NCI-H1092 treated with DMSO at 0.1 percent for 48 hours (cell line): ENCODE measurements at places on chromosomes 13 and 19.

DNA sequence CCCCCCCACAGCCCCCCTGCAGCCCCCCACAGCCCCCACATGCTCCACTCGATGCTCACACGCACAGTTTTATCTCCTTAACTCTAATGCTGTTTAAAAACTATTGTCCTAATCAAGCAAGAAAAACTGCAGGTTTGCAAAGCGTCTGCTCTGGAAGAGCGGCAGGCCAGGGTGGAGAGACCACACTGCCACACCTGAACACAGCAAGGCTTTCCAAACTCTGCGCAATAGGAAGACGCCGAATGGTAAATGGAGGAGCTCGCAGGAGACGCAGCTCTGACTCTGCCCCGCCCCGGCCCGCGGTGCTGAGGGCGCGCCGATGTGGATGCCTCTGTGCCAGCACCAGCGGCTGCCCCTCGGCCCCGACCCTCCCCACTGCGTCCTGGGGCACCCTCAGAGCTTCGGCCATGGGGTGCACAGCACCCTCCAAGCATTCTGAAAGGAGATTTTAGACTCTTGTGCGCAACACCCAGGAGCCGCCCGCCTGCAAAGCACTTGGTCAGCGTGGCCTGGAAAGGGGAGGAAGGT lies 32.4 kb downstream of the RASA3 start:
- no peak for DNase-seq

- DNase-seq, result no peak
Observed at GRCh38 chr13:103931885-103932284, 865.7 kb upstream of the SLC10A2 start.

DNA sequence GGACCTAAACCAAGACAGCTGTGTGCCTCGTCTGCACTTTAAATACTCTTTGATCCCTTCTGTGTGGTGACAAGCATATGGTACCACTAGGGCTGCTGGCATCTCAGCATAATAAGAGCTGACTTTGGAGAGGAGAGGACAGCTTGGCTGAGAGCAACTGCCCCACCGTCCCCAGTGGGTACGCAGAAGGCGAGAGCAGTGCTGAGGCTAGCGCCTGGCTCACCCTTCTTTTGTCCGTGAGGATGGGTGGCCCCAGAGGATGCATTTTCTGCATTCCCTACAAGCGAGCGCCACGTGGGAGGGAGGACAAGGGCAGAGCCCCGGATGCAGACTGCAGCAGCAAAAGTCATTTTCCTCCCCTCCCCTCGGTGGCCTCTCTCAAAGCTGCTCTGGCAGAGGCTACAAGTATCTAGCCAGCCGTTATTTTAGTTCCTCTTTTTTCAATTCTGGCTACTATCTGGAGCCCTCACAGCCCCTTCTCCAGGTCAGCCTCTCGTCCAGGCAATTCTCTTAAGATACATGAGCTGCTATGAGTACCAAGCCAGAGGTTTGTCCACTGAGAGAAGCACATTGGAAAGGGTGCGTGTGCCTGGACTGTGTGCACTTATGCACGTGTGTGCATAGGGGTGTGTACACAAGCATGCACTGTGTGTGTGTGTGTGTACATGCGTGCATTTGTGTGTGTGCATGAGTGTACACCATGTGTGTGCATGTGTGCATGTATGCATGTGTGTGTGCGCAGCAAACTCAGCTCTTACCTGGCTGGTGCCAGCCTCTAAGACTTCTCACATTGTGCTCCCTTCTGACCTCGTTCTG lies 51.3 kb downstream of the RAB20 start:
- peak; percentile 31 for DNase-seq

- no peak for DNase-seq
Observed at GRCh38 chr13:20974981-20975585, 72.5 kb upstream of the XPO4 start.

- peak; percentile 5 for DNase-seq
Observed at GRCh38 chr13:34868733-34869132, 73.3 kb upstream of the NBEA start.

DNA sequence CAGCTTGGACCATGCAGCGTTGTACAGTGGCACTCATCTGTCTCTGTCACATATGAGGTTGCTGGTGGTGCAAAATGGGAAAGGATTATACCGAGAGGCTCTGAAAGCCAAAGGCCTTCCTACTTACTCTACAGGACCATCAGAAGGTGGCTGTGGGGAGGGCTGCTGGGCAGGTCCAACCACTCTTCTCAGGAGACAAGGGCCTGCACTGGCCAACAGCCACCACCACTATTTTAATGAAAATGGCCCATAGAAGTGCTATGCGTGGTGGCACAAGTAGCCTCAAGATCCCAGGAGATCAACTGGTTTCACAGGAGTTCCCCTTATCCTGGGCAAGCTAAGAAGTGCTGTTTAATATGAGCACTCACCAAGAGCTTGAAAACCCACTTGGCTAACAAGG lies 52.3 kb downstream of the MRPL57 start:
- DNase-seq, result no peak

DNA sequence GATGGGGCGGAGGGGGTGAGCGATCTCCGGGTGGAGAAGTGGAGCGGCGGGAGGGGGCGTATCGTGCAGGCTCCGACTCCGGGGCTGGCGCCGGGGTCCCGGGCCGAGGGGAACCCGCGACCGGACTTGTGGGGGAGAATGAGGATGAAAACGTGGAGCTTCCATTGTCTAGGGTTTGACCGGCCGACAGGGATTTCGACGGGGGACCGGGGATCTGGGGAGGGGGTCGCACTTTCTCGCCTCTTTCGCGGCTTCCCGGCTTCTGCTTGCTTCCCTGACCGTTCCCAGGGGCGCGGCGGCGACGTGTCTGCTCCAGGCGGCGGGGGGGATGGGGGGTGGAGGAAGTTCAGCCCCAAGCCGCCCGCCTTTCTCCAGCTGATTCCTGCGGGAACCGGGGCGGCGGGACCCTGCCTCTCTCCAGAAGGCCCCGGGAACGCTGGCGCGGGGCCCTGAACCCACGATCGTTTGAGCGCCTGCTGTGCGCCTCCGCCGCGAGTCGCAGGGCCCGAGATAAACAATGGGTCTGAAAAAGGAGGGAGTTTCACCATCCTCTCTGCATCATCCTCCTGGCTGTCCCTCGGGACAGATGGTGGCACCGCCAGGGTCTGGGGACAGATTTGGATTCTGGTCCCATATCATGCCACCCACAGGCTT lies 790 bp downstream of the TPM4 start:
- DNase-seq, result peak; percentile 18

- no peak for DNase-seq
Observed at GRCh38 chr19:48720251-48720612, 707 bp upstream of the MAMSTR start.

DNA sequence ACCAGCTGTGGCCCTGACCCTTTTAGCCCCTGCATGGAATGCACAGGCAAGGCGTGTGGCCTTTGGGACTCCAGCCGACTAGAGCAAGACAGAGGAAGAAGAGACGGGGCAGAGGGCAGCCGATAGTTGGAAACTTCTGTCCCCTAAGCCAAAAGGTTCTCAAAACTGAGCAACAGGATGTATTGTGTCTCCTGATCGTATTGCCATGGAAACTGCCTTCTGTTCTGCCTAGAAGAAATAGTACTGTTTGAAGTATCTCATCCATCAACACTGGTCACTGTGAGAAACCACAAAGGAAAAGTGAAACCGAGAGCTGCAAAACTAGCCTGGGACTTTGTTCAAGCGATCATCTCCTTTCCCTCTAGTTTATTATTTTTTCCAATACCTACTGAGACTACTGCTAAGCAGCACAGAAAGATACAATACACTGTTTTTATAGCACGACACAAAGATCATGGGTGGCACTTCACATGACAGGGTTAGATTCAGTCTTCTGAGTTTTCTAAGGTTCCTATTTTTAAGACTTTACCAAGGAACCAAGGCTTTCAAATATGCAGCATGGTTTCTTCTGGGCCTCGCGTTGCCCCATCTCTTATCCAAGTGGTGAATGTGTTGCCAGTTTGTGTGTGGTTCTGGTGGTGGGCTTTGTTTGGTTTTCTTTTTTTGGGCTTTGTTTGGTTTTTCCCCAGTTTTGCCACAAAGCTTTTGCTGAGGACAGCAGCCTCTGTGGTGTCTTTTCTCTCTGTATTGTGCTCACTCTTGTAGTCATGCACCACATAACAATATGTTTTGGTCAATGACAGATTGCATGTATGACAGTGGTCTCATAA lies 49.3 kb upstream of the GPR183 start:
- no peak for DNase-seq

- DNase-seq, result no peak
Observed at GRCh38 chr19:41364524-41365391, 809 bp upstream of the B9D2 start.

DNA sequence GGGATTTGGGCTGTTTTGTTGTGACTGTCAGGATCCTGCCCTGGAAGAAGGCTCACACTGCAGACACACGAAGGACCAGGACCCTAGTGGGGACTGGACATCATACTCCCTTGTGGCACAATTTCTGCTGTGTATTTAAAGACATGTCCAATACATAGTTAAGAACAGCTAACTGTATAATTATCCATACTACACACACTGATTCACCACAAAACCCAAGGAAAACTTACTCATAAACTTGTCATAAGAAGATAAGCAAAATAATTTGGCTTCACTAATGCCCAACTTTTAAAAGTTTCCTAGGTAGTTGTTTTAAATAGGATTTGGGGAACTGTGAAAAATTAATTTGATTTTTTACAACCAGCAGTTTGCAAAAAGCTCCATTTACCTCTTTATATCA lies 46.1 kb downstream of the LATS2 start:
- DNase-seq, result no peak

GRCh38 chr13:19020988-19021387 lies 160.6 kb downstream of the TUBA3C start:
- DNase-seq, result no peak

DNA sequence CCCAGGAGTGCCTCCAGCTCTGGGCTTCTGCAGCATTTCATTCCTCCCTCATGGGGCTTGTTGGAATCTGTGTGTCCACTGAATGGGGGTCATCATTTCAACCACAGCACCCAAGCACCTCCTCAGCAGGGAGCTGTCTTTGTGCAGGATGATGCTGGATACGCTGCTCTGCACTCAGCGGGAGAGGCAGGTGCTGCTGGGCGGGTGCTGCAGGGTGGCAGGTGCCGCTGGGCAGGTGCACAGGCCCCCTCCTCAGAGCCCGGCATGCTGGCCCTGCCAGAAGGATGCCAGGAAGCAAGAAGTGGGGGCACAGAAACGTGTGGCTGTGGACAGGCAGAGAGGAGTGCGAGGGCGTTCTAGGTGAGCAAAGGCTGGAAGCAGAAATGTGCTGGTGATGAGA lies 121.8 kb upstream of the VSTM2B start:
- peak; percentile 67 for DNase-seq

- peak; percentile 71 for DNase-seq
Observed at GRCh38 chr13:45879666-45880065, 28.1 kb upstream of the SIAH3 start.

DNA sequence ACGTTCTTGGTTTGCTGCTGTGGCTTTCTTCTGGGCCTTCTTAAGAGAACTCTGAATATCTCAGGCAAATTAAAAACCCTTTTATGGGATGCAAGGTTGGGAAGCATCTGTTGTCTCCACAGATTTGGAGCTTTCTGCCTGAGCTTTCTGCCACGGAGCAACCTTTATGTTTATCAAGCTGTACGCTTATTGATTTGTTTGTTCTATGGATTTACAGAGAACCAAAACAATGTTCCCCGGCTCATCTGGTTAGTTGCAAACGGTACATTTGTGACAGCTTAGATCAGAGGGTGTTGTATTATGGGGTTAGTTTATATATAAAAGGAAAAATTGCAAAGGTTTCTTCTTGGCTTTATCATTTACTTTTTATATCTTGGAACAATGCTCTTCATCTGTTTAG lies 479.6 kb downstream of the DIAPH3 start:
- DNase-seq, result no peak

DNA sequence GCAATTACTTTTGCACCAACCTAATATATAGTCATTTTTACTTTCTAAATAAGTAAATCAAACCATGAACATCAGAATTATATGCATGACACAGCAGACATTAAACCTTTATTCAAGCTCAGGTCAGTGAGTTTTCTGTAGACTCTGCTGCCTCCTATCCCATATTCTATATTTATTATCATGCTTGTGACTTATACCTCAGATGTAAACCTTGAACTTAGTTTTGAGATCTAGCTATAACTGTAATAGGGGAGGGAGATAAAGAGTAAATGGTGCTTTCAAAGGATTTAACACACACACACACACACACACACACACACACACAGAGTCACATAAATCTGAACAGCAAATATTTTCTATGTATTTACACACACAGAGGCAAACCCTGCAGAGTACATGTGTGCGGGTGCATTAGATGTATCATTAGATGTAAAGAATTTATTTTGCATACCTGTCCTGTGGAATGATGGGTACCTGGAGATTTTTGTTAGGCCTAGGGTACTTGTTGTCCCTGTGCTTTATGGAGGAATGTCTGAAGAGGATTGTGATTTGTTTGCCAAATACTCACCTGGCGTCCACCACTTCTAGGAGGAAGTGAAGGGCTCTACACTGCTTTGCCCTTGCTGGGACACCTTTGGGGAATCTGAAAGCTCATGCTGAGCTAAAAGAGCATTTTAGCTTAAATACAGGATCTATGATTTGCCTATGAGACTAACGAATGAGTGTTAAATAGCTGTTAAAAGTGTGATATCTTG lies 521.9 kb downstream of the KLF5 start:
- no peak for DNase-seq

DNA sequence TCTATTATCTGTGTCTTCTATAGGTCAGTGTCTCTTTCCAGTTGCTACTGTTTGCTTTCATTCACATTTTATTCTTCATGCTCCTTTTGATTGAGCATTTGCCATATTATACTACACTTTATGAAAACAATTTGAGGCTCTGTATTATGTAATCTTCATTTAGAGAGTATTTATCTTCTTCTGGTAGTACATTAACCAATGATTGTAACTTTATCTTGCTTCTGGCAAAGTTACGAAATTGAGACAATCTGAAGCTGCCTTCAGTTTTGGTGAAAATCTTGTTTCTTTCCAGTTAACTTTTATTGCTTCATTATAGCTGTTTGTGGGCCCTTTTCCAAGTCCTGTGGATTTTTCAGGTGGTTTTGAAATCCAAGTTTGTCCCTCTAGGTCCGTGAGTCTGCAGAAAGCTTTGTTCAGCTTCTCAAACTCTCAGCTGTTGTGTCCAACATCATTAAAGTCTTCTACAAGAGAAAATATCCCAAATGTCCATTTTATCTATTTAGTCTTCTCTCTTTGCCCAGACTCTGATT lies 1255.4 kb upstream of the SPRY2 start:
- no peak for DNase-seq

DNA sequence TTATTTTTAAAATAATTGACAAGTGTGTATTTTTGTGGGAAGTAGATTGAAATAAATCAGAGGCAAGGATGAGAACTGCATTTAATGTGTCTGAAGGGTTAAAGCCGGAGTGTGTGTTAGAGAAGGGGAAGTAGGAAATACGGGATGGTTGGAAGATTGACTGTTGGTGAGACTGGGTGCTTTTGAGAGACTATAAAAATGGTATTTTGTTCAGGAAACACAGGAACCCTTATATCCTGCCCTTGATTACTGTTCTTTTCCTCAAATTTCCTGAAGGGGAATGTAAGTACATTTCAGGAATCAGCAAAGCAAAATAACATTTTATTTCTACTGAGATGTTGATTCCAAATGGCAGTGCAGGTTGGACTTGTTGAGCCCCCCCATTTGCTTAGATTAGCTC lies 15.1 kb downstream of the IFT88 start:
- no peak for DNase-seq

- DNase-seq, result no peak
Observed at GRCh38 chr19:50795664-50796073, 5.5 kb downstream of the ACP4 start.

GRCh38 chr13:110630566-110631119 lies 15.3 kb downstream of the NAXD start:
- no peak for DNase-seq
